Muscle of arm (tissue), 14 donors: ENCODE measurements at places on chromosomes 3 and 15. TPM values are rescaled to one million over a fixed set of nuclear protein-coding genes. Genes with fewer than 3 reads are reported as not detected.
A peak's percentile ranks its signal among the peaks of the same experiment; 100 is the strongest.

The CHRD gene
- polyA plus RNA-seq = 23.7 TPM

DNA sequence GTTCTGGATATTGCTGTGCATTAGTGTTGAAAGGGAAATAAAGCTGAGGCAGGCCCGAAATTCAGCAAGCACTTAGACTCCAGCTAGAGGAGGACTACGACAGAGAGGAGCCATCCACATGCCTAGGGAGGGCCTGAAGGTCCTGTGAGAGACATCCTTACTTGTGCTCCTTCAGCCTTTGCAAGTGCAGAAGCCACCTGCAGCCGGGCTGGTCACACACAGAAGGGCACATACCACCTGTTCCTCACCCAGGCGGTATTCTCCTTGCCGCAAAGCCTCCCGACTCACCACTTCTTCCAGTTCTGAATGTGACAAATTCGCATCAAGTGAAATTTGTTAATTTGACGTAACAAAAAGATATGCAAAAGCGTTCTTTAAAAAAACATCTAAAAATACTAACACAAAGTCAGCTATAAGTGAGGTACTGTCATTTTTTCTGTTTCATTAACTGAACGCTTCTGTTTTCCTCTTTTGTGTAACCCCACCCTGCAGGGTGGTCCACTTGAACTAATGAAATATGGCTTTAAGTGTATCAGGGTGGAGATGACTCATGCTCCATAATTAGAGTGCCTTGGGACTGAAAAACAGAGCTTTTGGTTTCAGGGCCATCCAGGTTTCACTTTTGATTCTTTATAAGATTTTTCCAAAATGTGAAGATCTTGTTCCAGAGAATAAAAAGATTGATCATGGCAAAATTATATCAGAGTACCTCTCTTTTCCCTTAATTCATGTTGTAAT, 467.9 kb upstream of the ATP11B start:
- DNase-seq = no peak

DNA sequence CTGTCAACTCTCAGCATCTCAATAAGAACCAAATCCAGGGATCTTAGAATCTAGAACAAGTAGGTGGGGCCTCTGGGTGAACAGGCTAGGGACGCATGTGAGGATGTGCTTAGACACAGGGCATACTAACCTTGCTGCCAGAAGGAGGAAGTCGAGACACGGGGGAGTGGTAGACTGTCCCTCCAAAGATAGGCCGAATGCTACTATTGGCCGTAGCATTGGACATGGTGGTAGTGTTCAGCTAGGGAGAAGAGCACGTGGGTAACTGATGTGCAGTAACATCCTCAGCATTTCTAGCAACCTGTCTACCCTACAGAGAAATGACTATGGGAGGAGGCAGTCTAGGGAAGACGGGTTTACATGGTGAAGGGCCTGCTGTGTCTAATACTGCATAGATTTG, 15.6 kb downstream of the RCCD1 start:
- DNase-seq = no peak

GRCh38 chr15:46502667-46503066, 867.8 kb downstream of the SQOR start:
- DNase-seq = no peak

The SAXO2 gene
- 3.2 TPM for polyA plus RNA-seq

DNA sequence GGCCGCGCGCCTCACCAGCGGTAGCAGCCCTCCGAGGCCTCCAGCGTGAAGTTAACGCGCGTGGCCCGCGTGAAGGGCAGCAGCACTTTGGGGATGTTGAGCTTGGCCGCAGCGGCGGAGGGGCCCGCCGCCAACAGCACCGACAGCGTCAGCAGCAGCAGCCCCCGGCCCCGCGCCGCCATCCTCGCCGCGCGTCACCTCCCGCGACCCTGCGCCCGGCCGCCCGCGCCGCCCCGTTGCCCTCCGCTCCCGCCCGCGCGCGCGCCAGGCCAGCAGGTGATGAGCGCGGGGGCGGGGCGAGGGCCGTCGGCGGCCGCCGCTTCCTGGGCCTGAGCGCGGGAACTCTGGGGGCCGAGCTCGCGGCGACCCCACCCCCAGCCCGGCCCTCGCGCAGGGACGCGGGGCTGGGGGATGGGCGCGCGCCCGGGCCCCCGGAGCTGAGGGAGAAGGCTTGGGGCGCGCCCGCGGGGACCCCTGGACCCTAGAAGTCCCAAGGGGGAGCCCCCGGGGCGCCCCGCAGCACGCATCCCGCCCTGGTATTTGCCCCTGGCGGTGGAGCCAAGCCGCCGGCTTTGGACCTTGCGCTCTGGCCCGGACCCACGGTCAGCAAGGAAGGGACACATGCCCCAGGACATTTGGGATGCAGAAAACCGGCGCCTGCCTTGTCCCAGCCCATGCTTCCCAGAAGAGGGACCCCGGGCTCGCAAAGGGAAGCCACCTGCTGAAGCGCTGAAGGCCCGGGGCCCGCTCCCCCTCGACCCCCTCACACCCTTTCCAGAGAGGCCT, at the start of gene NUP210:
NUP210 (minus strand) TSS at position 278 of the 786 bp plus-strand sequence; CDS start at position 182, 96 bp downstream.
- DNase-seq = no peak

DNA sequence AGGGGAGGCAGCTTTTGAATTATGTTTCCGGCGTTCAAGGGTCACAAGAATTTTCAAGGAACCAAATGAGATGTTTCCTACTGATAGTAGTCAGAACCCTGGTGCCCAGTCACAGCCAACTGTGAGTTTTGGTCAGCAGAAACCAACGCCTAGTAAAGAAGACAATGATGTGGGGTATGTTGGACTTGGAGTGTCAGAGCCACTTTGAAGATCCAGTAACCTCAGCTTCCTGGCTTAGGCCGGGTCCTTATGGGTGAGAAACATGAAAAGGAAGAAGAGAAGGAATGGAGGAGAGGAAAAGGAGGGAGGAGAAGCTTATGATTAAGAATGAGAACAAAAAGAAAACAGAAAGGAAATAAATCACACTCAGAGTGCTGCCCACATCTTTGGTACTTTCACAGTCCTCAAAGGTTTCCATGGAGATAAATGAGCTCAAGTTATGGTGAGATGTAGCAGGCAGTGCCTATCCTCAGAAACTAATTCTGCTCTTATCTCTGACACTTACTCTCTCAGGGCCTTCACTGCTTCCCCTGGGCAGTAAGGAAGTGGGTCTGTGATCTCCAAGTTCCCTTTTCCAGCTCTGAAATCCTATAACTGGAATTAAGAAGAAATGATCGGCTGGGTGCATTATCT, 2.0 kb upstream of the MCF2L2 start:
- no peak for DNase-seq

The CLSTN2 gene
- polyA plus RNA-seq = 5.7 TPM

GRCh38 chr3:65439641-65440284, 599.0 kb downstream of the MAGI1 start:
- peak; percentile 73 for DNase-seq

GRCh38 chr3:15809313-15809712, 11.5 kb upstream of the ANKRD28 start:
- no peak for DNase-seq

- DNase-seq = no peak
These were observed 34.7 kb downstream of the KLHL25 start for GRCh38 chr15:85760049-85760448.

DNA sequence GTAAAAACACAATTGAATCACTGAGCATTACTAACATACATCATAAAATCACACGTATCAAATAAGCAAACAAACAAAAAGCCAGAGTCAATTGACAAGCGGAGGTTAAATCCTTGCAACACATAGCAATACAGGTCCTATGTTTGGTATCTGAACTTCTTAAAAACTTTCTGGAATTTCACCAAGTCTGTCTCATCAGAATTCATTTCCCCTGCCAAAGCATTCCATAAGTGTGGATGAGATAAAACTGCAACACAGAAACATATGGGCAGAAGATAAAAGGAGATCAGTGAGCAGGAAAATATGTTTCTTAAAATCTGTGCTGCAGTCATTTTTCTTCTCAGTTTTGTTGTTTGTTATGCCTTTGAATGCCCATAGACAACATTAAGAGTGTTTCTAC, 1155.5 kb downstream of the TBL1XR1 start:
- DNase-seq = no peak

The ZBBX gene
- not detected for polyA plus RNA-seq

DNA sequence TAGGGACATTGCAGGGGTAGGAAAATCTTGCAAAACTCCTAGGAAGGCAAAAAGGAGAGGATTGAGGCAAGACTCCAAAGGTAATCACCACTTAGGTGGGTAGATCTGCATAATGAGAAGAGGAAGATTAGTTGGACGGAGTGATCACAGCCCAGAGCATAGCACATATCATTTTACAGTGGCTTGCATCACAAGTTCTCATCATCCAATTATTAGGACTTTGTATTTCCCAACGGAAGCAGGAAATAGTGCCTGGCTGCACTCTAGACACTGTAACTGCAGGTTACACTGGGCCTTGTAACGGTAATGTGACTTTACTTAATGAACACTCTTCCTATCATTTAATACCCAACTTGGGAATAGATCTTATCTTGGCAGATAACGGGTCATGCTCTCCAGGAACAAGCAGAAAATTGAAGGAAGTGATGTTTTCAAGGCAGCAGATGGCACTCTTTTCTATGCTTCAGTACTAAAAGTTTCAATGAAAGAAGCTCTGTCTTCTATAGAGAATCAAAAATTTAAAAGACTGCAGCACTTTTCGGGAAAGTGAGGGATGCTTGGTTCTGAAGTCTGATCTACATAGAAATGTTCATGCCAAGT, 101.9 kb upstream of the KCNMB2 start:
- DNase-seq = no peak

DNA sequence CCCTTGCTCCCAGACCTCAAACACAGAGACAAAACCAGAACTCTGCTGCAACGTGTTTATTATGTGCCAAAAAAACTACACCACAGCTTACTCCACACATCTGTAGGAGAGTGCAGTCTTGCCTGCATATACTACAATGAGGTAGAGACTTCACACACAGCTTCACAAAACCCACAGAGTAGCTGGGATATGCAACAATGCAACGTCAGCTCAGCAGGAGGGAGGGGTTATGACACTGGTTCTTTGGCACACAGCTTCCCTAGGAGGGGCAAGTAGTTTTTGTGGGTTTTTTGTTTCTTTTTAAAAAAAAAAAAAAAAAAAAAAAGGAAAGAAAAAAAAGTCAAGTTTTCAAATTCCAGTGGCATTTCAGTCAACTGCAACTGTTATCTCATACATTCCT, 2.9 kb upstream of the RPS17 start:
- no peak for DNase-seq

DNA sequence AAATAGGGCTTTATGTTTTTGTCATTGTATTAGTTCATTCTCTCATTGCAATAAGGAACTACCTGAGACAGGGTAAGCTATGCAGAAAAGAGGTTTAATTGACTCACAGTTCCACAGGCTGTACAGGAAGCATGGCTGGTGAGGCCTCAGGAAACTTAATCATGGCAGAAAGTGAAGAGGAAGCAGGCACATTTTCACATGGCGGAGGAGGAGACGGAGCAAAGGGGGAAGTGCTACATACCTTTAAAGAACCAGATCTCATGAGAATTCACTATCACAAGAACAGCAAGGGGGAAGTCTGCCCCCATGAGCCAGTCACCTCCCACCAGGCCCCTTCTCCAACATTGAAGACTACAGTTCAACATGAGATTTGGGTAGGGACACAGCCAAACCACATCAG, 25.6 kb downstream of the CEP63 start:
- DNase-seq = no peak

- peak; percentile 66 for DNase-seq
These were observed 11.1 kb downstream of the ALPK3 start for GRCh38 chr15:84828086-84828908.

DNA sequence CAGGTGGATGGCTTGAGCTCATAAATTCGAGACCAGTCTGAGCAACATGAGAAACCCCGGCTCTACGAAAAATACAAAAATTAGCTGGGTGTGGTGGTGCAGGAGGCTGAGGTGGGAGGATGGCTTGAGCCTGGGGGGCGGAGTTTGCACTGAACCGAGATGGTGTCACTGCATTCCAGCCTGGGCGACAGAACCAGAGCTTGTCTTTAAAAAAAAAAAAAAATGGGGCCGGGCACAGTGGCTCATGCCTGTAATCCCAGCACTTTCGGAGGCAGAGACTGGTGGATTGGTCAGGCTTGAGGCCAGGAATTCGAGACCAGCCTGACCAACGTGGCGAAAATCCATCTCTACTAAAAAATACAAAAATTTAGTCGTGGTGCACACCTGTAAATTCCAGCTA, 64.0 kb downstream of the TMEM44 start:
- no peak for DNase-seq

GRCh38 chr3:33737146-33737545, 19.1 kb upstream of the CLASP2 start:
- DNase-seq = no peak

GRCh38 chr3:6098516-6099157, 762.3 kb upstream of the GRM7 start:
- DNase-seq = no peak

The SEMA3F gene
- 16.0 TPM for polyA plus RNA-seq

The UCN2 gene
- polyA plus RNA-seq = not detected

GRCh38 chr15:41992803-41993190, 20.4 kb upstream of the EHD4 start:
- DNase-seq = no peak
